Activated CD8-positive, alpha-beta memory T cell treated with anti-CD3 and anti-CD28 coated beads for 1 hour (primary cell): ENCODE measurements at places on chromosomes 11 and 22.

DNA sequence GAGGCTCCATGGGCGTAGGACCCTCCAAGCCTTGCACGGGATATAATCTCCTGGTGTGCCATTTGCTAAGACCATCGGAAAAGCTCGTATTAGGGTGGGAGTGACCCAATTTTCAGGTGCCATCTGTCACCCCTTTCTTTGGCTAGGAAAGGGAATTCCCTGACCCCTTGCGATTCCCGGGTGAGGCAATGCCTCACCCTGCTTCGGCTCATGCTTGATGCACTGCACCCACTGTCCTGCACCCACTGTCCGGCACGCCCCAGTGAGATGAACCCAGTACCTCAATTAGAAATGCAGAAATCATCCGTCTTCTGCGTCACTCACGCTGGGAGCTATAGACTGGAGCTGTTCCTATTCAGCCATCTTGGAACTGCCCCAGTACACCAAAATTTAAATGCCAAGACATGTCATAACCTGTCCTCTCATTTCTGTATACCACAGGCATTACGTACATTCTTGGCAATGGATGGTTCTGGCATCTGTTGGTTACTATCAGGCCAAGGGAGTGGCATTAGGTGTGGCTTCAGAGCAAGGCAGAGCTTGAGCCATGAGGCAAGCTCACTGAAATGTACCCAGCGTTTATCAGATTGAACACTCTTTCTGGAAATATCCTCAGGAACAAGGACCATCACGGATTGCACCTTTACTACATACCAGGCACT is 95.4 kb upstream of the GALNT18 start:
- no peak for DNase-seq

DNA sequence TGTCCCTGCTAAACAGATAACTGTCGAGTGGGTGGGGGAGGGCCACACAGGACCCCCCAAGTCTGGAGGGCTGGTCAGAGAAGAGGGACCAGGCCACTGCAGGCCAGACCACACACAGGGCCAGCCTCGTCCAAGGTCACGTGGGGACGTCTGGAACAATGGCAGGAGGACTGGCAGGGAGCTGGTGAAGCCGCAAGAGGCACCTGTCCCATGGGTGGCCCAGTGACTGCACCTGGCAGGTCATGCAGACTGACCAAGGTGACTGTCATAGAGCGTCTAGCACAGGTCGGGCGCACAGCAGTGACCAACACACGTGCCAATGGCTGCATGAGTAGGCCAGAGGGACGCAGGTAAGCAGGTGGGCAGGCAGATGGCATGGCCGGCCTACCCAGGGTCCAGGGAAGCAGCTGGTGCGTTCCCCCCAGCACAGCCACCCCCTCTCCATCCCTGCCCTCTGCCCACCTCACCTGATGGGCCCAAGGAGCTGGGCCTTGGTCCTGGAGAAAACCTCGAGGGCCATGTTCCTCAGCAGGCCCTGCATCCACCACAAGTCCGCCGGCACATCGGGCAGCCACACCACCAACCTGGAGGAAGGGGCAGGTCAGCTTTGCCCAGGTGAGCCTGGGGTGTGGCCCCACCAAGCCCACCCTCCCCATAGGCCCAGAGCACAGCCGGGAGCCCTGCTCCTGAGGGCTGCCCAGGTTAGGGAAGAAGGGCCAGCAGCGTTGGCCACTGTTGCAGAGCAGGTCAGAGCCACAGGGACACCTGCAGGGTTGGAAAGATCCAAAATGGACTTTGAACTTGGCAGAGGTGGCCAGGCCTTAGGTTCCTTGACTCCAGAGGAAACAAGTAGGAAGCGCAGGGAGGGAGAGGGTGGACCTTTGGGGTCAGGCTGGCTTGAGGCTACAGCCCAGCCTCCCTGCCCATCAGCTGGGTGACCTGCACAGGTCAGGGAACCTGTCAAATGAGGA is 10.4 kb downstream of the PNPLA5 start:
- DNase-seq = no peak

DNA sequence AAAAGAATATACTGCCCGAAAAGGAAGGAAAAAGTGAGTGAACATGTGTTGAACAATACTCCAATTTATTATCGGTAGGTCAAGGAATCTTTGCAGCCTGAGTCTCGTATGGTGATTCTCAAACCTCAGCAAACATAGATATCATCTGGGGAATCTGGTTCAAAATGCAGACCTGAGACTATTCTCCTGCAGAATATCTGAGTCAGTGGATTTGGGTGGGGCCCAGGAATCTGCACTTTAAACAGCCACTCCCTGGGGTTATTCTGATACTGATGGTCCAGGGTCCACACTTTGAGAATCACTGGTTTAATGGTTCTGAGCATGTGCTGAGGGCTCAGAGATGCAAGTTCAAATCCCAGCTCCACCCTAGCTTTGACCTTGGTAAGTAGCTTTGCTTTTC is 53.6 kb upstream of the GRK3 start:
- no peak for DNase-seq

DNA sequence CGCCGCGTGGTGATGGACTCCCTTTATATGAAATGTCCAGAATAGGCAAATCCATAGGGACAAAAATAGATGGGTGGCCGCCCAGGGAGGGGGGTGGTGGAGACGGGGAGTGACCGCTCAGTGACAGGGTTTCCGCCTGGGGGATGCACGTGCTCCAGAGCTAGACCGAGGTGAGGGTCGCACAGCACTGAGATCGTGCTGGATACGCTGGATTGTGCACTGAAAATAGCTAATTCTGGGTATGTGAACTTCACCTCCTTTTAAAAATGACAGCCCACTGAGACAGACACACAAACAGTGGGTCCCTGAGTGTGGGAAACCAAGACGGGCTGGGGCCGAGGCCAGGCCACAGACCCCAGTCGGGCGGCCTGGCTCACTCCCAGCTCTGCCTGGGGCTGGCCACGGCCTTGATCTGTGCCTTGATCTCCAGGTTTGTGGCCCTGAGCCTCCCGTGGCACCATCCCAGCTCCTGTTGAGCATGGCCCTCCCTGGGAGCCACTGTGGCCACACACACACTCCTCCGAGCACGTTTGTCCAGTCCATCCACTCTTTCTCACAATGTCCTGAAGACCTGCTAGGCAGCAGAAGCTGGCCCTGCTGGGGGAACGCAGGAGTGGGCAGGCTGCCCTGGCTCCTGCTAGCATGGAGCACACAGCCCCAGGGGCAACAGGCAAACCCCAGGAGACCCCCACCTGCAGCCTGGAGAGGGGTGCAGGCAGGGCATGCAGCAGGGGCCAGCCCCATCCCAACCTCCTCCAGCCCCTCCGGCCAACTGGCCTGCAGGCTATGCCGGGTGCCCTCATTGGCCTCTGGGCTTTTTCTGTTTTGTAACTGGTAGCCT is 41.0 kb upstream of the TH start:
- no peak for DNase-seq

GRCh38 chr22:29715240-29715639 is 4.6 kb upstream of the CABP7 start:
- DNase-seq = no peak

DNA sequence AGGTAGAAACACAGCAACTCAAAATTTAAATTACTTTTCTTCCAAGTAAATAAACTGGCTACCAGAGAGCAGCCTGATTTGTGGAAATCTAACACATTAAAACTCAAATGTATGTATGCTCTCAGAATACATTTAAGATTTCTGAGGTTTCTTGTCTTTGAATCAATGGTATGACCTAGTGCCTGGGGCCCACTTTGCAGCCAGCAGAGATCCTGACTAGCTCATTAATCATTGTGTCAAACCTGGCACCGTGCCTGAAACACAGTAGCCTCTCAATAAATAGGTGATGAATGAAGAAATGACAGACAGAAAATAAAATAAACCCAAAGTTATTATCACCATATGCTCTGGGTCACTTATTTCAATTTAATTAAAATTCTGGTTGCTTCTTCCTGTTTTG is 176.2 kb upstream of the FAT3 start:
- no peak for DNase-seq

- no peak for DNase-seq
Measured at GRCh38 chr22:47073075-47073474, 310.6 kb downstream of the TBC1D22A start.

GRCh38 chr22:21902296-21903087 is 35.0 kb upstream of the MAPK1 start:
- DNase-seq = no peak

DNA sequence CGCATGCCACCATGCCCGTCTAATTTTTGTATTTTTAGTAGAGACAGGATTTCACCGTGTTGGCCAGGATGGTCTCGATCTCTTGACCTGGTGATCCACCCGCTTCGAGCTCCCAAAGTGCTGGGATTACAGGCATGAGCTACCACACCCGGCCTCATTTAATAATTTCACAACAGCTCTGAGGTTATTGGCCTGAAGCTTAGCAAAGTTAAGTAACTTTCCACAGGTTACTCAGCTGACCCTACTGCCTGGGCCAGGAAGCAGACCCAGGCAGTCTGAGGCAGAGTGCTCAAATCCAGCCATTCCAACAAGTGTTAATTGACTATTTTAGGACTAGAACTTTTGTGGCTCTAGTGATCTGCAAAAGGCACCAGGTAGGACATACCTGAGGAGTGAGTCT is 52.2 kb upstream of the L3MBTL2 start:
- no peak for DNase-seq

GRCh38 chr22:49019737-49020713 is 807.6 kb downstream of the BRD1 start:
- DNase-seq = no peak

GRCh38 chr11:105870516-105871113 is 151.4 kb downstream of the MSANTD4 start:
- no peak for DNase-seq

DNA sequence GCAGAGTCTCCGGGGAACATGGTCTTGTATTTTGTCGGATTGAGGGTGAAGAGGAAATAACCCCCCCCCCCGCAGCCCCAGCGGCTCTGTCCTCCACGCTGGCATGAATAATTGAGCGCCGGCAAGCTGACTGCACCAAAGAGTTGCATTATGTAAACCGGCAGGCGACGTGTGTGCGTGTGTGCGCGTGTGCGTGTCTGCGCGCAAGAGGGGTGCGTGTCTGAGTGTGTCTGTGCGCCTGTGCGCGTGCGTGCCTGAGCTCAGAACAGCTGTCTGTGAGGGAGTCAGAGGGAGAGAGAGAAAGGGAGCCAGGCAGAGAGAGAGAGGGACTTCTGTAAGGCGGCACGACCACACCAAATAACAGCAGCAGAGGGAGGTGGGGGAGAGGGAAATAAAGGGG is 94.4 kb downstream of the SCN3B start:
- DNase-seq = no peak

- no peak for DNase-seq
Measured at GRCh38 chr11:113174882-113175281, 139.5 kb upstream of the TTC12 start.

GRCh38 chr22:21990445-21991303 is 8.1 kb upstream of the TOP3B start:
- no peak for DNase-seq

DNA sequence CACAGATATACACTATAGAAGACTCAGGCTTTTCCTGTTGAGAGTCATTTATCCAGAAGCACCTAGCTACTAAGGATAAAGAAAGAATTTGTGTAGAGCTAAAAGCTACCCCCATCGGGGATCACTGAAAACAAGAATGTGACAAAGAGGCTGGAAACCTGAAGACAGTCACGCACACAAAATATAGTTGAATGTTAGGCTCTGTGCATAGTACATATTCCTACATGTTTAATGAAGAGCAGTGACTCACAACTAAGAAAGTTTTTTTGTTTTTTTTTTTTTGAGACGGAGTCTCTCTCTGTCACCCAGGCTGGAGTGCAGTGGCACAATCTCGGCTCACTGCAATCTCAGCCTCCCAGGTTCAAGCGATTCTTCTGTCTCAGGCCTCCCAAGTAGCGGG is 8.4 kb downstream of the OR10V1 start:
- no peak for DNase-seq

DNA sequence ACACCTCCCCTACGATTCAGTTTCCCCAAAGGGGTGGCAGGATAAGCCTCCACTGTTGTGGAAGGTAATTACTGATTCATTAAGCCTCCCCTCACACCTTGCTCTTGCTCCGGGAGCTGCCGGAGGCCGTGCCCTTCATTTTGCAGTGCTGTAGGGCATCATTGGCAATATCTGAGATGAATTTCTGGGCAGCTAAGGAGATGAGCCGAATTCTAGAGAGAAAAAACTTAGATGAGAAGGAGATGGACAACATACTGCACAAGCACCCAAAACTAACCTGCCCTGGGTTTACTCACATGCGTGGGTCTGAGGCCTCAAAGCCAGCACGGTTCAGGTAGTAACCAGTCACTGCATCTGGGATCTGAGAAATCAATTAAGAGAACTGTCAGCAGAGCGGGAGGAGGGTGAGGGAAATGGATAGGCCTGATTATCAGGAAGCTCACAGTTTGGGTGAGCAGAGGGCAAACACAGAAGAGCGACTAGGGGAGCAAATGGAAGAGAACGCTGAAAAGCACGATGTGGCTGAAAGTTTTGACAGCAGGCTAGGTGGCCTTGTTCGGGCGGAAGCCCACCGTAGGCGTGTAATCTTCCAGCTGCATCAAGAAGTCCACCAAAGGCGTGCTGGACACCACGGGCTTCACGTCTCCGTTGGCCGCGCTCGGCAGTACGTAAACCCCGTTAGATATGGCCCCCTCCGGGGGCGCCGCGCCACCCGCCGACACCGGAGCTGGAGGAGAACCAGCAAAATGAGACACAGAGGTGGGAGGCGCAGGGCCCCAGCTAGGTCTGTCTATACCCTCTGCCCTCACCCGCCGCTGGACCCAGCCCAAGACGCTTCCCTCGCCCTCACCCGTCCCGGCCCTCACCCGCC is 689 bp downstream of the TAF10 start:
- DNase-seq = no peak

DNA sequence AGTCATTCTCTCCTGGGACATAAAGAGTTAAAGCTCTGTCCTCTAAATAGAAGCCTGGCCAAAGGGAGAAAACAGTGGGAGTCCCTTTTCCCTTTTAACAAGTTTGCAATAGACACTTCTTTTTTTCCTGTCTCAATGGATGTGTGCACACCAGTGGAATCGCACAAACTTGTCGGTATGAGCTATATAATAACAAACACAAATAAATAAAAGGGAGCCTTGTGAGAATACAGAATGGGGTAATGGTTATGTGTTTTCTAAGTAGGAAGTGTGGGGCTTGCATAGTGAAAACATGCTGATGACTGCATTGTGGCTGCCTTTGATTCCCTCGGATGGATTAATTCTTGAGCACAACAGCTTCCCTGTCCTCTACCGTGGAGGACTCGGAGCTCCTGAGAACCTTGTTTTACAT is 131.9 kb downstream of the WNT7B start:
- no peak for DNase-seq

GRCh38 chr11:27700351-27701301 is at the start of gene BDNF:
Gene BDNF, minus strand, starts transcription at chr11:27700455. Its CDS starts 41,891 bp downstream, at chr11:27658564.
- no peak for DNase-seq
